ENCODE measurements at places on chromosomes 3 and 15.

DNA sequence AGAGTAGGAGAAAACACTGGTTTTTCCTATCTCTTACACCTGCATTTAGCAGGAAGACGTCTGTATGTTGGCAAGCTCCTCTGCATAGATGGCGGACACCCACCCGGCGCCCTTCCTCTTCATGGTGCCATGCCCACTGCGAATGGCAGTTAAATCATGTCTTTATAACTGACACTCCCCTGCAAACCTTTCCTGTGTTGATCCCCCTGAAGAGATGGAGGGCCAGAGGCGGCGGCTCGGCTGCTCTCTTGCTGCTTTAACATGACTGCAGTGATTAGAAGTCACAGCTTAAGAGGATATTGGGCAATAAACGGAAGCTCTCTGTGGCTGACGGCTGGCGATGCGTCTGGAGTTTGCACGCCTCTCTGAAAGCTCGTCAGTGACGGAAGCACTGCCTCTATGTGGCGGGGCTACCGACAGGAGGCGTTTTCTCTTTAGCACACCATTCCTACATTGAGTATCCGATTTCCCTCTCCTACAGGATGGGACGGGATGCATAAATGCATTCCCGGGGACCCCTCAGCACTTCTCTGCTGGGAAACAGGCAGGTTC lies 25.5 kb upstream of the SNRPA1 start:
- no peak for DNase-seq

DNA sequence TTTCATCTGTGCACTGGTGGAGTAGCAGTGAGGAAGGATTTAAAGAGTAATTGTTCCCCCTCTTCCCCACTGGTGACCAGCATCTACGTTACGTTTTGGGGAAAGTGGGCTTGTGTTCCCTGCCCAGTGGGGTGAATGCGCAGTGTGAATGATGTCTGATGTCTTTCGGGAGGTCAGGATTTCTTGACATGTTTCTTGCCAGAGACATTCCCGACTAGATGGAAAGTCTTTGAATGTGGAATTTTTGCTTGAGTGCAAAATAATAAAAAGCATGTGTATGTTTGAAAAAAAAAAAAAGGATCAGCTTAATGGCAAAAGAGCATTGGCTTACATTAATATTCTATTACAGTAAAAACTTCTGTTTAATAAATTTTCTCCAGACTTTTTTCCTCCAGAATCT lies 632.2 kb downstream of the FOXP1 start:
- DNase-seq = no peak

DNA sequence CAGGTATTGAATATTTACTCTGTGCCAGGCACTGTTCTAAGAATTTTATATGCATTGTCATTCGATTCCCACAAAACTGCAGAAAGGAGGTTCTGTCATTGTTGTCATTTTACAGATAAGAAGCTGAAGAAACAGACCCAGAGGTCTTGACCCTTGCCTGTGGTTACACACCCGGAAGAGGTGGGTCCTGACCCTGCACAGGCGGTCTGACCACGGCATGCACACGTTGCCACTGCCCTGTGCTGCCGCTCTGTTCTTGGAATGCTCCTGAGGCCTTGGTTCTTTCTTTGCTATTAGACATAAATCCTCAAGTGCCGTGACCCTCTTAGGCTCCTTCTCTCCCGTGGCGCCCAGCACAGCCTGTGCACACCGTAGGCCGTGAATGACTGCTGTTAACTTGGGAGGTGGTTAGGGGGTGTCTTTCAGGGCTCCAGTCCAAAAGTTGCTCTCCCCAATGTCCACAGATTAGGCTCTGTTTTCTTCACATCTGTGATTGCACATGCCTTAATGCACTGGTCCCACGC lies 74.1 kb upstream of the PLXNA1 start:
- DNase-seq = no peak

GRCh38 chr3:31472479-31473390 lies 60.0 kb upstream of the STT3B start:
- DNase-seq = no peak

All from NCI-H460 (cell line).